Activated CD8-positive, alpha-beta memory T cell treated with anti-CD3 and anti-CD28 coated beads, Interleukin-2, amount 10 ng/mL, durations not matched to agents 7 days and 5 days (primary cell): ENCODE measurements at places on chromosomes 6 and 20.
A peak's percentile ranks its signal among the peaks of the same experiment; 100 is the strongest.

DNA sequence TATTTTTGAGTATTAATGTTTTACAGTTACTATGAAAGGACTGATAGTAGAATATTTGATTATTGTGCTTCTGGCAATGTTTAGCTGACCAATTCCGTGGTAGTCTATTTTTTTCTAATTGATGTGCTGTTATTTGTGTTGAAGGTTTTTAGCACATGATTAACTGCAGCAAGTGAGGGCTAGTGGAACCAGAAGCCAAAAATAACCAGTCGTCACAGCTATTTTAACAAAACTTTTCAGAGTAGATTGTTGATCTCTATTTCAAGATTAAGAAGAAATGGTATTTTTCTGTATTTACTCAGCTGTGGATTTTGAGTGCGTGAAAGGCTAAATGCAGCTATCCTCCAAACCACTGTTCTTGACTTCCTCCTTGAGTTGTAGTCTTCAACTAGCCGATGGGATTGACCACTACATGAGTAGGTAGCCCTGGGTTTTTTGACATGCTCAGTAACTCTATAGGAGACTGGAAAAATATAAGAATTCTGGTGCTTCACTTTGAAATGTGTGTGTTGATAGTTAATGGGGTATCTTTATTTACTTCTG lies 258.0 kb downstream of the ZFAND3 start:
- H3K4me1 ChIP-seq: no peaks in the 10 kb centered on the region
- no peak overlapping the region for H3K4me3 ChIP-seq
- H3K36me3 ChIP-seq: peaks cover 6% of the 10 kb centered on the region
- DNase-seq: no peak
- no peaks in the 10 kb centered on the region for H3K27me3 ChIP-seq
- no peak overlapping the region for H3K27ac ChIP-seq

GRCh38 chr20:34375977-34376430 lies 12.9 kb downstream of the ITCH start:
- no peak for DNase-seq
- H3K4me3 ChIP-seq: no peak overlapping the region
- H3K27ac ChIP-seq: no peak overlapping the region
- no peaks in the 10 kb centered on the region for H3K27me3 ChIP-seq

DNA sequence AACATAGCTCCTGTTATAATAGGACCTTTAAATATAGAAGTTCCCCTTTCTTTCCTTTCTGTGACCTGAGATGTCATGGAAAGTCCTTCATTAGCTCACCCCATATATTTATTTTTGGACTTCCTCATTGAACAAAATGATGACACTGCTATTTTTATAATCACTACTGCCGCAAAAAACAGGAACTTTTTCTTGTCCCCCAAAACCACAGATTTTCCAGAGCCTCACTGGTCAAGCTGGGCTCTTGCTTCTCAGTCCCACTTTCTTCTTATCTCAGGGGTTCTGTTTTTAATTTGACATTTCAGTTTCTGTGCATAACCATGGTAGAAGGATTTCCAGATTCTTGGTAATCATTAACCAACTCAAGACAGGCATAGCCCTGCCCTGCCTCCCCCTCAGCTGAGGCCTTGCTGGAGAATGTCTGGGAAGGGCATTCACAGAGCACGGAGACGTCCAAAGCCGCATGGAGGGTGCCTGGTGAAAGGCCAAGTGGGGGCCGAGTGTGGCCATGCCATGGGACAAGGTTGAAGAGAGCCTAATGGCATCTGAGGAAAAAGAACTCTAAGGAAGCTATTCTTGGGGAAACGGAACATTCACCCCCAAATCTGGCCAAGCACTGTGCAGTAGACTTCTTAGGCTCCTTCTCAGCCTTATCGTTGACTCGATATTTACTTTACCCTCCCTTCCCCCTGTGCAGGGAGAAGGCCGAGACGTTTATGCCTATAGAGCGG lies 73.7 kb downstream of the EDN1 start:
- H3K4me3 ChIP-seq: no peak overlapping the region
- H3K36me3 ChIP-seq: no peaks in the 10 kb centered on the region
- no peak for DNase-seq
- H3K27me3 ChIP-seq: no peaks in the 10 kb centered on the region
- H3K27ac ChIP-seq: no peak overlapping the region

DNA sequence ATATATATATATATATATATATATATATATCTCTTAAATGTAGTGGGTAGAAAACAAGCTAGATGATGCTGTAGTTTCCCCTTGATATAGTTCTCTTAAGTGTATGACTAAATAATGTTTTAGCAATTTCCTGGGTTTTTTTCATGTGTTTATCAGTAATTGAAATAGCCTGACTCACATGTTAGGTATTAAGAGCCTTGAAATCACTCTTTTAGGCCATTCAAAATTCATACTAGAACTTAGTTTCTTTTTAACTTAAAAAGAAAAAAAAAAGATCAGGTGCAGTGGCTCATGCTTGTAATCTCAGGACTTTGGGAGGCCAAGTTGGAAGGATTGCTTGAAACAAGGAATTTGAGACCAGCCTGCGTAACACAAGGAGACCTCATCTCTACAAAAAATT lies 44.1 kb downstream of the NKX2-4 start:
- H3K36me3 ChIP-seq: peaks cover 27% of the 10 kb centered on the region
- no peak overlapping the region for H3K4me3 ChIP-seq
- H3K27ac ChIP-seq: no peak overlapping the region
- no peak for DNase-seq
- no peaks in the 10 kb centered on the region for H3K4me1 ChIP-seq
- no peaks in the 10 kb centered on the region for H3K27me3 ChIP-seq

DNA sequence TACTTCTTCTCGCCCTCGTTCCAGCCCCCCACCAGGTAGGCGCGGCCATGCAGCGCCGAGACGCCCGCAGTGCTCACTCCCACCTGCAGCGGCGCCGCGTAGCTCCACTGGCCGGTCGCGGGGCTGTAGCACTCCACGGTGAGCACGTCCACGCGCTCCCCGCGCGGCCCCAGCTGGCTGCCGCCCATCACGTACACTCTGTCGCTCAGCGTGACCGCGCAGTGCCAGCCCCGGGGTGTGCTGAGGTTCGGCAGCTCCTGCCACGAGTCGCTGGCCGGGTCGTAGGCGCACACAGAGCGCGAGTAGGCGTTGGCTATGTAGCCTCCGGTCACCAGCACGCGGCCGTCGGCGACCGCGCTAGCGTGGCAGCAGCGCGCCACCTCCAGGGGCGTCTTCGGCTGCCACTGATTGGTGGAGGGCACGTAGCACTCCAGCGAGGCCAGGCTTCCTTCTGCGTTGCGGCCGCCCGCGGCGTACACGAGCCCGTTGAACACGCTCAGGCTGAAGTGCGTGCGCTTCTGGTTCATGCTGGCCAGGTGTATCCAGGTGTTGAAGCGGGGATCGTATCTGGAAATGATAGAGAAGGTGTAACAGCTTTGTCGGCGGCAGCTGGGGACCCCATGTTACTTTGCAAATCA lies 13.7 kb downstream of the KLHL31 start:
- H3K4me1 ChIP-seq: peaks cover 38% of the 10 kb centered on the region
- H3K27me3 ChIP-seq: peaks cover 7% of the 10 kb centered on the region
- H3K27ac ChIP-seq: peak overlapping the region; percentile 91
- no peaks in the 10 kb centered on the region for H3K36me3 ChIP-seq
- DNase-seq: peak; percentile 88

- H3K36me3 ChIP-seq: peaks cover 1% of the 10 kb centered on the region
- H3K27me3 ChIP-seq: peaks cover 89% of the 10 kb centered on the region
- H3K4me3 ChIP-seq: peak overlapping the region; percentile 63
- H3K4me1 ChIP-seq: peaks cover 35% of the 10 kb centered on the region
- peak overlapping the region; percentile 48 for H3K27ac ChIP-seq
- DNase-seq: no peak
Observed at GRCh38 chr6:98833307-98834059, 891 bp upstream of the POU3F2 start.

GRCh38 chr6:126373344-126373743 lies 33.4 kb downstream of the CENPW start:
- H3K4me3 ChIP-seq: no peak overlapping the region
- no peak overlapping the region for H3K27ac ChIP-seq

DNA sequence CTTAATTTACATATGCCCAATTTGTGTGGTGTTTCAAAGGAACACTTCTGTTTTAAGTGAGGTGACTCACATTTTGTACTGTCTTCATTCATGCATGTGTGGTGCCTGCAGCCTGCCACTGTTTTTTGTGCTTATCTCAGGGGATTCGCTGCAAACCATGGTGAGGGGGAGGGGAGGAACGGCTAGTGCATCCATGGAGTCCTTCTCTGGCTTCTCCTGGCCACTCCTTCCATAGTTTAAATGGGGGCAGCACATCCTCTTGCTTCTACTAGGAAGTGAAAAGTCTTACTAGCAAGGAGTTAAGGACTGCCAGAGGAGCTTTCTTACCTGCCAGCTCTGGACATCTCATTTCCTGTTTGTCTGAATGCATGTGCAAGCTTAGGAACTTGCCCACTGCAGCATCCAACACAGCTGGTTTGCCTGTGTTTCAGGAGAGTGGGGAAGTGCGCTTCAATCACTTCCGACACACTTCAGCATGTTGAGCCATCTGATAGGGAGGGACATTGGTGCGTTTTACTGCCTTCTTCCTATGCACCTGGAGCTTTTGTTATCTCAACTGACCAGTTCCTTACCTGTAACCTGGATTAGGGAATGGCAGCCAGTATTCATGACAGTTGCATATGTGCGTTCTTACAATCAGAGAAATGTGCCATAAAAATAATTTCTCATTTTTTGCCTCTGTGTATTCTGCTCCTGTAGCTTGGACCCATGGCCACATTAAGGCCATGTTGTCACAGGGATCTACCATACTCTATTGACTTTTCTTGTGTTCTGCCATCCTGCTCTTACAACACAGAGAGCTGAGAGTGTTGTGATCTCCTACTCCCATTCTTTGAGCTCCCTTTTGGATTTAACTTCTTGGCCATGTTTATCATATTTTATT lies 211.3 kb downstream of the ARID1B start:
- no peaks in the 10 kb centered on the region for H3K27me3 ChIP-seq
- H3K27ac ChIP-seq: no peak overlapping the region
- peaks cover 26% of the 10 kb centered on the region for H3K4me1 ChIP-seq
- no peak overlapping the region for H3K4me3 ChIP-seq

- H3K27ac ChIP-seq: no peak overlapping the region
- peaks cover 10% of the 10 kb centered on the region for H3K27me3 ChIP-seq
Observed at GRCh38 chr6:44038543-44039065, 88.6 kb downstream of the MRPL14 start.

- no peaks in the 10 kb centered on the region for H3K36me3 ChIP-seq
- peaks cover 32% of the 10 kb centered on the region for H3K4me1 ChIP-seq
- H3K27ac ChIP-seq: no peak overlapping the region
- peaks cover 24% of the 10 kb centered on the region for H3K27me3 ChIP-seq
- no peak for DNase-seq
- no peak overlapping the region for H3K4me3 ChIP-seq
Observed at GRCh38 chr6:31907158-31907813, 5.4 kb upstream of the ZBTB12 start.

DNA sequence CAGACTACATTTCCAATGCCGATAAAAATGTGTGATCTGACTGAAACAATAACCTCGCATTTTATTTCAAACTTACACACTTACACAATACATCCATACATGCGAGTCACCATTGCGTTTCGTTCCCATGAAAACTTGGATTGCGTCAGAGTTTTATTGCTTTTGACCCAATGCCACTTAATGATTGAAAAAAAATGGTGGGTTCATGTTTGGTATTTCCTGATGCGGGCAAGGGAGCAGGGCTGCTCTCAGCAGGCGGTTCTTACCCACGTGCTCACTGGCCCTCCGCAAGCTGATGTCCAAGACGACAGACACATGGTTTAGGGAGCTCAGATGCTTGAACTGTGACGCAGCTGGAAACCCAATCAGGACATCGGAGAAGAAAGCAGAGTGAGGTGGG lies 281.0 kb upstream of the SULF2 start:
- no peaks in the 10 kb centered on the region for H3K36me3 ChIP-seq
- no peak overlapping the region for H3K4me3 ChIP-seq
- H3K27ac ChIP-seq: no peak overlapping the region

DNA sequence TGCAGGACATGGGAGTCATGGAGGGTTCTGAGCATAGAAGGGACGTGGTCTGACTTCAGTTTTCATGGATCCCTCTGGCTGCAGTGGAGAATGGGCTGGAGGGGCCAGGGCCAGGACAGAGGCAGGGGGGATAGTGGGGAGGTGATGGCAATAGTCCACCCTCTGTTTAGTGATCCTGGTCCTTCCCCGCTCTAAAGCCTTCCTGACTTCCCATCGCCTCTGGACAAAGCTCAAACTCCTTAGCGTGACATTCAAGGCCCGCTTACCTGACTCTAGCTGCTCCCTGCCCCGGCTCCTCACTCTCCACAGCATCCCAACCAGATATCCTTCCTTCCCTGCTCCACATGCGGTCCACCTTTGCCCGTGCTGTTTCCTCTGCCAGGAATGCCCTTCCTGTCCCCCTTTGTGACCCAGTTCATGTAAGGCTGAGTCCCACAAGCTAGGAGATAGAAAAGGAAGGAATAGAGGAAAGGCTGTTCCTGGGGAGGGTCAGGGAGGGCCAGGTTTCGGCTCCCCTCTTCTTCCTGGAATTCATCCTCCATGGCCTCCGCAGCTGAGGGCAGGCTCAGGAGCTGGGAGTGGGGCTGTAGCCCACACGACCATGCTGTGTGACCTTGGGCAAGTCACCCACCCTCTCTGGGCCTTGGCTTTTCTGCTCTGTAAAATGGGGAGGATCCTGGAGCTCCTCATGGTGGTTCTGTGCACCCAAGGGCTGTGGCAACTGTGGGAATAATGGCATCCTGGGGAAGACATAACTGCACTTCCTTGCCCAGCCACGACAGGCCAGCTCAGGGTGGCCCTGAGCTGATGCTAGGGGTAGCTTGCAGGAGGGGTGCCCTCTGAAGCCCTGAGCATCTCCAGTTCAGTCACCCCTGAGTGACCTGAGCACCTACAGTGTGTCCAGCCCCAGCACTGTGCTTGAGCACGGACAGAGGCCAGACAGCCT lies 116.1 kb downstream of the CEBPB start:
- H3K27me3 ChIP-seq: peaks cover 3% of the 10 kb centered on the region
- peaks cover 18% of the 10 kb centered on the region for H3K4me1 ChIP-seq
- H3K4me3 ChIP-seq: no peak overlapping the region
- DNase-seq: no peak
- H3K27ac ChIP-seq: no peak overlapping the region

GRCh38 chr20:3931664-3932063 lies 42.5 kb downstream of the PANK2 start:
- no peaks in the 10 kb centered on the region for H3K27me3 ChIP-seq
- peaks cover 6% of the 10 kb centered on the region for H3K36me3 ChIP-seq
- H3K27ac ChIP-seq: no peak overlapping the region
- no peak overlapping the region for H3K4me3 ChIP-seq
- H3K4me1 ChIP-seq: peaks cover 29% of the 10 kb centered on the region
- DNase-seq: no peak
